ENCODE measurements at places on chromosomes 2 and 18. TPM values are rescaled to one million over a fixed set of nuclear protein-coding genes. Genes with fewer than 3 reads are reported as not detected.

LYG2 gene
- not detected for total RNA-seq

ARHGAP25 gene
- 0.77 TPM for total RNA-seq

PRSS56 gene
- not detected for total RNA-seq

THADA gene
- total RNA-seq, result 25.8 TPM

FBXO15 gene
- 0.13 TPM for total RNA-seq

ZSWIM2 gene
- not detected for total RNA-seq

SPDYA gene
- 1.4 TPM for total RNA-seq

SMC6 gene
- total RNA-seq, result 20.5 TPM

PLEKHB2 gene
- 204 TPM for total RNA-seq

PLEK gene
- under 0.01 TPM for total RNA-seq

LDLRAD4 gene
- not detected for total RNA-seq

CNTNAP5 gene
- not detected for total RNA-seq

IL1F10 gene
- total RNA-seq, result not detected

RTKN gene
- 22.1 TPM for total RNA-seq

AMER3 gene
- under 0.01 TPM for total RNA-seq

SEMA4C gene
- total RNA-seq, result 7.8 TPM

LHCGR gene
- not detected for total RNA-seq

WDR54 gene
- total RNA-seq, result 26.9 TPM

GALNT13 gene
- total RNA-seq, result 1.3 TPM

KCNF1 gene
- not detected for total RNA-seq

COL5A2 gene
- total RNA-seq, result 9.3 TPM

SCN3A gene
- total RNA-seq, result not detected

ESPNL gene
- total RNA-seq, result not detected

CD8B gene
- not detected for total RNA-seq

PDIA6 gene
- 582 TPM for total RNA-seq

QPCT gene
- total RNA-seq, result 7.6 TPM

CCDC141 gene
- total RNA-seq, result not detected

COL4A4 gene
- total RNA-seq, result 0.13 TPM

XDH gene
- 6.1 TPM for total RNA-seq

CPO gene
- 0.13 TPM for total RNA-seq

CHRND gene
- not detected for total RNA-seq

GREB1 gene
- under 0.01 TPM for total RNA-seq

B3GNT7 gene
- total RNA-seq, result 0.26 TPM

BBS5 gene
- 1.3 TPM for total RNA-seq
